ENCODE measurements at places on chromosomes 2 and 18.

- DNase-seq, result no peak
Measured at GRCh38 chr2:105870858-105871257, 126.1 kb downstream of the NCK2 start.

DNA sequence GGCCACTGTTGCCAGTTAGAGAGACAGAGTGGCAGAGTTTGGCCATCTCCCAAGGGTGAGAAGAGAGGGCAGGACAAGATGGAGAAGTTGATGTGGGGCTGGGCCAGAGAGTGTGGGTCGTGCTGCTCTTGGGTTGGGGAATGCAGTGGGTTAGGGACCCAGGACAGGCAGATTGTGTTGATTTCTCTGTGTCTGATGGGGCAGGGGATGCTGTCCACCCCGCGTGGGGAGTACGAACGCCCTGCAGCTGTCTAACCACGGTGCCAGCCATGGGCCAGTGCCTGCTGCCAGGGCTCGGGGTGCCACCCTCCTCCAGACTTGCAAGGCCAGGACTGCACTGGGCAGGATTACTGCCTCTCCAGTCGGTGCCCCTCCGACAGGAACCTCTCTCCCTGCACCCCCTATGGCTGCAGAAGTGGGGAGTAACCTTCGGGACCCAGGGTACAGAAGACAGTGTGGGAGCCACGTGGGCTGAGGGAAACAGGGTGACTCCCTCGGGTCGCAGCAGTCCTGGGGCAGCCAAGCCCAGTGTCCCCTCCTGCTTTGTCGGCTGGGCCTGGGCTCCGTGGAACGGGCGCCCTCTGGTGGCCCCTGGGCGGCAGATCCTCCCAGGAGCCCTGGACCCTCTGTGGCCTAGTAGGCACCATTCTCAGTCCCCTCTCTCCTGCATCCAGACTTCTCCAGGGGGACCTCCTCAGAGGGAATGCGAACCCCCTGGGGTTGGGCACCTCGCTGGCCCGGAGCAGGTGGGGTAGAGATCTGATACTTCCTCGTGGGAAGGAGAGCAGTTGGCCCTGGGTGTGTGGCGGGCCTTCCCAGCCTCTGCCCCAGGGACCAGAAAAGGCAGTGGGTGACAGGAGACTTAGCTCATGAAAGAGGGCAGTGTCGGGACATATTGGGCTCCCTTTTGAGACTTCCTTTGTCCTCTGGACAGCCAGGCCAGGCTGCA lies 2.7 kb downstream of the GPC1 start:
- peak; percentile 78 for DNase-seq

GRCh38 chr2:111946294-111947114 lies 48.1 kb downstream of the MERTK start:
- DNase-seq, result no peak

DNA sequence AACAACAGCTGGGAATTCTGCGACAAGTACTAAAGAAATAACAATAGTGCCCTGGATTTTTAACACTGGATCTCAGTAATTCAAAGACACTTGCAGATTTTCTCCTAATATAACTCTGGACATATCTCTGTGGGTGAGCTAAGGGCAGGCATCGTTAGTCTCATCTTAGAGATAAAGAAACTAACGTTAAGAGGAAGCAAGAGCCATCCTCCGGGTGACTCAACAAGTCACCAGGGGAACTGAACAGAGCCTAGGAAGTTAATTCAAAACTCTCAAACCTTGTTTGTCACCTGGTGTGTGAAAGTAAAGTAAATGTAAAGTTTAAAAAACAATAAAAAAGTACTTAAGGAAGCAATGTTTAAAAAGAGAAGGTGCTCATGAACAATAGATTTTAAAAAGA lies 41.6 kb upstream of the NRP2 start:
- no peak for DNase-seq

DNA sequence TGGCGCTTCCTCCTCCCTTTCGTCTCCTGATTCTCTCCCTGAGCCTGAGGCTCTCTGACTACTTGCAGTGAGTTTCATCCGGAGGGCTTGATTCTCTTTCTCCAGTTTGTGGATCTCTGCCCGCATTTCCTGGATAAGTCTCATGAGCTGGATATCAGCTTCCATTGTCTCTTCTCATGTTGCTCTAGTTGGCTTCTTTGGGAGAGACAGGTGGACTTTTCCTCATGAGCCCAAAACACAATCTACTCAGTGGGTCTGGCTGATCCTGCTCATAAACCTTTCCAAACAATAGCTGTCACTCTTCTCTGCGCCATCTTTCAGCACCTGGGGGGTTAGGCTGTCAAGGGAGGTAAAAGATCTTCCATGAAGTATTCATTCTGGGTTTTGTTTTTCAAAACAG lies at the start of gene CCDC195:
Gene CCDC195, minus strand, starts transcription at position 165 of the 400 bp plus-strand sequence. Its CDS starts 0 bp downstream, at position 165.
- DNase-seq, result no peak

- DNase-seq, result no peak
Measured at GRCh38 chr18:55488473-55488872, 99.5 kb downstream of the TCF4 start.

DNA sequence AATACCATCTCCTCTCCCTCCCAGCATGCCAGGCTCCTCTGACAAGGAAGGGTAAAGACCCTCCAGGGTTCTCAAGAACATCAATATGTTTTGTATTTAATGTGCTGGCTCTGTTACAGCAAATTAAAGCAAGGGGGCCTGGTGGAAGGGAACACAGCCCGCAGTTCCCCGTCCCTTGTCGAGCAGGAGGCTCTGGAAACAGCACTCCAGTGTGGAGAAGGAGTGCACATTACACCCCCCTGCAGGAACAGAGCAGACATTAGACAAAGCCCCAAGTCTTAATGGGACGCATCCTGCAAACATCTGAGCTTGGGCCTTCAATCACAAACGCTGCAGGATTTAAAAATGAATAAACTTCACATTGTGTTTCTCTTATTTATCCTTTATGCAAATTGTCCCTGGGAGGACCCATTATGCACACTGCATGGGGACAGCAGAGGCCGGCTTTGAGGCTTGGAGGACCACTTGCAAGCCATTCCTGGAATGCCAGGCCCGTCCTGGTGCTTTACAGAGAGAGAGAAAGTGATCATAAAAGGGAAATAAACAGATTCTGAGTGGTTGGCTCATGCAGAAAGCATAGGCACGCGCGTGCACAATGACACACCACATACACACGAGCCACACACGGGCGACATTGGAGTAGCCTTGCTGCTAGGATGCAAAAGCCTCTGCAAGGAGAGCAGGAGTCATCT lies 328.7 kb downstream of the SMAD2 start:
- no peak for DNase-seq

DNA sequence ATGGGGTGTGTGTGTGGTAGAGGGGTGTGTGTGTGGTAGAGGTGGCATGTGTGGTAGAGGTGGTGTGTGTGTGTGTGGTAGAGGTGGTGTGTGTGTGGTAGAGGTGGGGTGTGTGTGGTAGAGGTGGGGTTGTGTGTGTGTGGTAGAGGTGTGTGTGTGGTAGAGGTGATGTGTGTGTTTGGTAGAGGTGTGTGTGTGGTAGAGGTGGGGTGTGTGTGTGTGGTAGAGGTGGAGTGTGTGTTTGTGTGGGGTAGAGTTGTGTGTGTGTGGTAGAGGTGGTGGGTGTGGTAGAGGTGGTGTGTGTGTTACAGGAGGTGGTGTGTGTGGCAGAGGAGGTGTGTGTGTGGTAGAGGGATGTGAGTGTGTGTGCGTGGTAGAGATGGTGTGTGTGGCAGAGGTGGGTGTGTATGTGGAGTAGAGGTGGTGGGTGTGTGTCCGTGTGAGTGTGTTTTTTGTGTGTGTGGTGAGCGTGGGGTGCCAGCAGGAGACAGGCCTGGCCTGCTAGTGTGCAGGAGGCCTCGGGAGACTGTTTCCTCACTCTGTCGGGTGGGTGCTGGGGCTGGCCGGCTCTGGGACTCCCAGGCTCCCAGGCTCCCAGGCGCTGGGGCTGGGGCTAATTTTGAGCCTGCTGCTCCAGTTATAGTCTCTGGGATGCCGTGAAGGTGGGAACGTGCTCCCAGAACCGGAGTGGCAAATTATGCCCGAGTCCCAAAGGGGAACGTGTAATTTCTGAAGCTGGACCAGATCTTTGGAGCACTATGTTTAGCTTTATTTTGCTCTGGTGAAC lies 165.2 kb downstream of the DYSF start:
- DNase-seq, result no peak

- DNase-seq, result peak; percentile 4
Measured at GRCh38 chr2:105773568-105773967, 28.9 kb downstream of the NCK2 start.

DNA sequence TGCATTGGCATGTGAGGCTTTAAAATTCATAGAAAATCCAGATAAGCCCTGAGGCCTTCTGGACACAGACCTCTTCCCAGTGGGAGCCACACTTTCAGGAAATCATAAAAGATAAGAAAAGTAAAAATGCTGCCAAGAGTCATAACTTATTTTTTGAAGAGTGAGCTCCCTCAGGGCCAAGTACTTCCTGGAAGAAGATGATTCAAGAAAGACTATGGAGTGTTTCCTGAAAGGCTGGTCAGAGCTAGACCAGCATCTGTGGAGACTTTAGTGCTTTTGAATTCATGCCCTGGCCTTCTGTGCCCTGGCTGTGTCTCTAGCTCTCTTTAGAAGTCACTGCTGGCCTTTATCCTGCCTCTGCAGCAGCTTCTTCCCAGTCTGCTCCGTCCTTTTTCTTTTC lies 6.4 kb upstream of the XDH start:
- DNase-seq, result no peak

- peak; percentile 68 for DNase-seq
Measured at GRCh38 chr2:233990261-233990798, 60.2 kb upstream of the SPP2 start.

GRCh38 chr2:69227716-69228115 lies 159.3 kb downstream of the GFPT1 start:
- DNase-seq, result no peak

GRCh38 chr2:110979471-110980338 lies 141.0 kb upstream of the BCL2L11 start:
- no peak for DNase-seq

DNA sequence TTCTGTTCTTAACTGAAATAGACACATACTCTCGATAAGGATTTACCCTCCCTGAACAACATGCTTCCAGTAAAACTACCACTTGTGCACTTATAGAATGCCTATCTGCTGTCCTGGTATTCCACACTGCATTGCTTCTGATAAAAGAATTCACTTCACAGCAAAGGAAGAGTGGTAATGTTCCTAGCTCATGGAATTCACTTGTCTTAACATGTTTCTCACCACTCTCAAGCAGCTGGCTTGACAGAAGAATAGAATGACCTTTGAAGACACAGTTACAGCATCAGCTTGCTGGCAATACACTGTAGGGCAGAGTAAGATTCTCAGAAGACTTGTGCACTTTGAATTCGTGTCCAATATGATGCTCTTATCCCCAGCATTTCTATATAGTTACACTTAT lies 524.1 kb upstream of the CNTNAP5 start:
- DNase-seq, result no peak

DNA sequence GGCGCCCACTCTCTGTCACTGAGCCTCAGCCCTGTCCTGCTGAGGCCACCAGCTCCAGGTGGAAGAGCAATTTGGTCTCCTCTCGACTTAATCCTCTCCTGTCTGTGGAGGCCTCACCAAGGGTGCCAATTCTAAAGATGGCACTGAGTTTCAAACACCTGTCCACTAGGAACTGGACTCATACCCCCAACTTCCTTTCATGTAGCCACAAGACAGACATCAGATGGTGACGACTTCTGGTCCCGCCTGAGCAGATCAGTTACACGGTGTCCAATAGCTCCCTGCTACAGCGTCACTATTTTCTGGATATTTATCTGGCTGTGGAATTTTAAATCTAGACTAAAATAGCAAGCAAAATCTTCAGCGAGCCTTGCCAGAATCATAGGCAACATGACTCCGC lies 24.5 kb upstream of the SP5 start:
- DNase-seq, result no peak

DNA sequence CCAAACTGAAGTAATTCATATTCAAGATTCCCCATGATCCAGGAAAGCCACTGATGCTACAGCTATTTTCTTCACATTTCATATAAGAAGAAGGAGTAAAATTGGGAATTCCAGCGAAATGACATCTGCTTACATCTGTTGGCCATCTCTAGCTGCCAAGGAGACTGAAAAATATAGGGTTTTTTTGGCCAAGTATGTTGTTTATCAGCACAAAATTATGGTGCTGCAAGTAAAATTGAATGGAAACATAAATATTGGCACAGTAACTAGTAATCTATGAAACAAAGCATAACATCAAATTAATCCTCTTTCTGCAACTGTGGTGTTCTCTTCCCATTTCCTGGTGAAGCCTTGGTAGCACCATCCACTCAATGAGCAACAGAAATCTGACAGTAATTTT lies 649.5 kb upstream of the ZNF804A start:
- DNase-seq, result no peak

- DNase-seq, result no peak
Measured at GRCh38 chr2:239792405-239793084, 232.6 kb downstream of the NDUFA10 start.

GRCh38 chr2:122905431-122905830 lies 1119.7 kb upstream of the CNTNAP5 start:
- no peak for DNase-seq

GRCh38 chr2:6372317-6372901 lies 493.3 kb downstream of the CMPK2 start:
- DNase-seq, result no peak

- no peak for DNase-seq
Measured at GRCh38 chr2:109204412-109204811, 75.4 kb downstream of the SH3RF3 start.

DNA sequence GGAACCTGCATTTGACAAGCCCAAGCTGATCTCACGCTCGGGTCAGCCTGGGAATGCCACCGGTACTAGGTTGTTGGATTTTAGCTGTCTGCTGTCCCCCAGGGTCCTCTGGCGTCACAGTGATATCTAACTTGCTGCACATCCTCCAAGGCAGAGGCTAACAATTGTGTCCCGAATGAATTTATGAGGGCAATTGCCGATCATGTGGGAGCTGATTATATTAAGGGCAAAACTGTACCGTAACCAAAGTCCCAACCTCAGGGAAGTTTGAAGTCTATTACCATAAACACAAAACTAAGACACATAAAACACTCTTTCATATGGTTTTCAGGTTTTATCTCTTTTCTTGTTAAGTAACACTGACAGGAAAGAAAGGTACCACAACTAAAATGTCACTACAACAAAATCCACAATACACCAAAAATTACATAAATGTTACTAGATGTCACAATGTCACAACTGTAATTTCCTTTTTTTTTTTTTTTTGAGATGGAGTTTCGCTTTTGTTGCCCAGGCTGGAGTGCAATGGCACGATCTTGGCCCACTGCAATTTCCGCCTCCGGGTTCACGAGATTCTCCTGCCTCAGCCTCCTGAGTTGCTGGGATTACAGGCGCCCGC lies 6.7 kb downstream of the UXS1 start:
- DNase-seq, result no peak

DNA sequence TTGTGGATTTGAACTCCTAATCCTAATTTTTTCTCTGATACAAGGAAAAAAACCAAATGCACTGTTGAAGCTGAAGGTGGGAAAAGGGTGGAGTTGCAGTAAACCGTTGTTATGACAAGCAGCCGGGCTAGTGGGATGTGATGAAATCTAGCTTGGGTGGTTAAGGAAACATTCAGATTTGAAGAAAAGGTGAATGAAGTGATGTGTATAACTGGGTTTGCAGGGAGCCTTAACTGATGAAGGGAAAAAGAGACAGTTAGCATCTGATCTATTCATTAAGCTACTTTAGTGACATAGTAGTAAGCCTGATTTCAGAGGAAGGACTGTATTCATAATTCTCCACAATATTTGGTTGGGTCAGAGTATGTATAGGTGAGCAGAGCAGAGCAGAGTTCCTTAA lies 3.5 kb downstream of the EML6 start:
- DNase-seq, result no peak
